Cortex of kidney (tissue), 1 donor: ENCODE measurements at places on chromosomes 7 and 10.

DNA sequence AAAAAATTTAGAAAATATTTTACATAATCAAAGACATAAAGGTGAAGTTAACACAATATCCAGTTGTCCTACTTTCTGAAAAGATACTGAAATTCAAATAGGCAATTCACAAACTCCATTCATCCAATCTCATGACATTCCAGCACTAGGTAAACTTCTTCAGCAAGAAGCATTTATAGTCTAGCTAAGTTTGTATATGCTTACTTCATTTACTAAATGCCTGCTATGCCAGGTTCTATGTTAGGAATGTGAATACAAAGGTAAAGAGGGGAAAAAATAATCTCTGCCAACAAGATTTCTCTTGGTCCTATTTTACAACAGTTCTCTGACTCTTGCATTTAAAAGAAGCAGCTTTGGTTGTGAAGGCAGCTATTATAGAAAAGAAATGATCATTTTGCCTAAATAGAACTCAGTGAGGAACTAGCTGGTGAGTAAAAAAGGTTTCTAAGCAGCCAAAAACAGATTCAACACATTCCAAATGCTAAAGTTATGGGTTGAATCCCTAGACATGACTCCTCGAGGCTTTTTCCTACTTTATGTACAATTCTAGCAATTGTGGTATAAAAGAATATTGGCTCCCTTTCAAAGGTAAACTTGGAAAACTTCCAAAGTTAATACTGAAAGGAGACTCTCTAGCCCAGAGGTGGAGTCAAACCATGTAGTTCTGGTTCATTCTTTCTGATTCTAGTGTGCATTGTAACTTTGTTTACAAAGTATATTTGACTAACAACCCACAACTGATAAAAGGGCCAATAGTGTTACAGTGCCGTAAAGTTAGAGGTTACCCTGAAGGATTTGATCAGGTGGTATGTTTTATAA lies 30.9 kb upstream of the KLHL7 start:
- no peak for DNase-seq

- no peak for DNase-seq
Measured at GRCh38 chr7:78047800-78048199, 249.2 kb downstream of the PHTF2 start.

- no peak for DNase-seq
Measured at GRCh38 chr7:155680124-155680523, 35.7 kb downstream of the RBM33 start.

DNA sequence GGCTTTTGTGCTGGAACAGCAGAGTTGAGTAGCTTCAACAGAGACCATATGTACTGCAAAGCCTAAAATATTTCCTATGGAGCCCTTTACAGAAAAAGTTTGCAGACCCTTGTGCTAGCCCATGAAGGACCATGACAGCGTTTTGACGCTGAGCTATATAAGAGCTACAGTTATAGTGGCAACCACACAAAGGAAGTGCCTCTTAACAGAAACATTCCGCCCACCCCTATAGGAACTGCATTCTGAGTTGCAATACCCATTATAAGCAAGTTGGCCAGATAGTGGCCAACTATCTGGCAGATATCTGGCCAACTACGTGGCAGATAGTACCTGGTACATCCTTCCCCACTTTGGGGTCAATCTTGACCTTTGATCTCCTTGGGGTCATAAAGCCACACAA lies 47.5 kb upstream of the DMBT1 start:
- no peak for DNase-seq

DNA sequence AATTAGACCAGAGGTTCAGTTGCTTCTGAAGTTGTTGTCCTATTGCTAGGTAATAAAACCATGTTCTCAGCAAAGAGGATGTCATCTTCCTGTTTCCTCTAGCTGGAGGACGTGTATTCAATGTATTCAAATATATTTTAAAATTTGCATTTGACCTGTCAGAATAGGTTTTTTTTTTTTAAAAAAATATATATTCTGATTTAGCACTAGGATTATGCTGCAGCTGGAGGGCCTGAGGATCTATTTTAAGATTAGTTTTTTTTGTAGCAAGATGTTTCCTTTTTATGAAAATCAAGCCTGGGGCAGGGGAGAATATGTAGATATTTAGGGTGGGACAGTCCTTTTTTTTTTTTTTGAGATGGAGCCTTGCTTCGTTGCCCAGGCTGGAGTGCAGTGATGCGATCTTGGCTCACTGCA lies 337.0 kb downstream of the FRMD4A start:
- no peak for DNase-seq
